ENCODE measurements at places on chromosomes 16 and 17.

DNA sequence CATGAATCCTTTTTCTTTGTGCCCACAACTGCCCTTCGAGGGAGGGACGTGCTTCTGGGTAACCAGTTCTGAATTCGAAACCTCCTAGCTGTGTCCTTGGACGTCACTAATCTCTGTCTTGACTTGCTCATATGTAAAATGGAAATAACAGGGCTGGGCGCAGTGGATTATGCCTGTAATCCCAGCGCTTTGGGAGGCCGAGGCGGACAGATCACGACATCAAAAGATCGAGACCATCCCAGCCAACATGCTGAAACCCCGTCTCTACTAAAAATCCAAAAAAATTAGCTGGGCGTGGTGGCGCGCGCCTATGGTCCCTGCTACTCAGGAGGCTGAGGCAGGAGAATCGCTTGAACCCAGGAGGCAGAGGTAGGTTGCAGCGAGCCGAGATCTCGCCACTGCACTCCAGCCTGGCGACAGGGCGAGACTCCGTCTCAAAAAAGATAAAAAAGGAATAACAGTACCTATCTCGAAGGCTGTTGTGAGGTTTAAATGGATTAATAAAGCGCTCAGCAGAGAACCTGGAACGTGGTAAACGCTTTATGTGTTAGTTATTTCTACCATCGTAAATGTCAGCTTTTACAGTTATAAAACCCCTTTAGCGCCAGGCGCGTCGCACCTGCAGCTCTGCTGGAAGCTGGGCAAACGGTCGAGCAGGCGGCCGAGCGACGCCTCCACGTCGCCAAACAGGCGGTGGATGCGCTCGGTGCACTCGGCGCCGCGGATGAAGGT lies 641 bp downstream of the COG8 start:
- DNase-seq = no peak

DNA sequence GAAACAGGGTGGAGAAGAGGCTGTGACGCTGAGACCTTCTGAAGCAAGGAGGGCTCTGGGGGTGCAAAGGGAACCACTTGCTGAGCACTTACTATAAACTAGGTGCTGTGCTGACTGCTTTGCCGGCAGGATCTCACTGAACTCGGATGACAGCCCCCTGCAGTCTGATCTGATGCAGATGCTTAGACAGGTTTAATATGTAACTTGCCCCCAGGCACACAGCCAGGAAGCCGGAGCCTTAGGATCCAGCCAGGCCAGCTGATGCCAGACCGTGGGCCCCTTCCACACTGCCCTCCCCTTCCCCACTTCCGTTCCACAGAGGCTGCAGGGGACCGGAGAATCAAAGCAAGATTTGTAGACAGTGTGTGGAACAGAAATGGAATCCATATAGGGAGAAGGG lies 23.1 kb downstream of the SPACA3 start:
- DNase-seq = no peak

DNA sequence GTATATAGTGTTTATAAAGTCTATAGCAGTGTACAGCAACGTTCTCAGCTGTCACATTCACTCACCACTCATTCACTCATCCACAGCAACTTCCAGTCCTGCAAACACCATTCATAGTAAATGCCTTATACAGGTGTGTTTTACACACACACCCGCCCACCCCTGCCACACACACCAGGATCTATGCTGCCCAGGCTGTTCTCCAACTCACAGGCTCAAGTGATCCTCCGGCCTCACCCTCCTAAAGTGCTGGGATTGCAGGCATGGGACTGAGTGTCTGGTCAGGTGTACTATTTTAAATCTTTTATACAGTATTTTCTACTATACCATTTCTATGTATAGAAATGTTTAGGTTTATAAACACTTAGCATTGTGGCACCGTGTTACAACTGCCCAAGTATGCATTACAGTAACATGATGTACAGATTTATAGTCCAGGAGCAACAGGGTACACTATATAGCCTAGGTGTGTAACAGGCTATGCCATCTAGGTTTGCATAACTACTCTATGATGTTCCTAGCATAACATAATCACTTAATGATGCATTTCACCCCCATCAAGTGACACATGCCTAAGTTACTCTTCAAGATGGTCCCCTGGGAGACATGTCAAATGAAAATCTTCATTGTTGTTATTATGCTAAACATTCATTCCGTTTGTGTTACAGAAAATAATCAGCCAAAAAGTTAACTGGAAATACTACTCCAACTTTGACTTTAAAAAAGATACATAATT lies 42.5 kb downstream of the CREBBP start:
- no peak for DNase-seq

GRCh38 chr17:82332669-82333278 lies 792 bp downstream of the SECTM1 start:
- no peak for DNase-seq

- DNase-seq = no peak
Observed at GRCh38 chr16:19379838-19380237, 37.8 kb upstream of the TMC5 start.

- no peak for DNase-seq
Observed at GRCh38 chr16:49474741-49475140, 101.1 kb downstream of the C16orf78 start.

DNA sequence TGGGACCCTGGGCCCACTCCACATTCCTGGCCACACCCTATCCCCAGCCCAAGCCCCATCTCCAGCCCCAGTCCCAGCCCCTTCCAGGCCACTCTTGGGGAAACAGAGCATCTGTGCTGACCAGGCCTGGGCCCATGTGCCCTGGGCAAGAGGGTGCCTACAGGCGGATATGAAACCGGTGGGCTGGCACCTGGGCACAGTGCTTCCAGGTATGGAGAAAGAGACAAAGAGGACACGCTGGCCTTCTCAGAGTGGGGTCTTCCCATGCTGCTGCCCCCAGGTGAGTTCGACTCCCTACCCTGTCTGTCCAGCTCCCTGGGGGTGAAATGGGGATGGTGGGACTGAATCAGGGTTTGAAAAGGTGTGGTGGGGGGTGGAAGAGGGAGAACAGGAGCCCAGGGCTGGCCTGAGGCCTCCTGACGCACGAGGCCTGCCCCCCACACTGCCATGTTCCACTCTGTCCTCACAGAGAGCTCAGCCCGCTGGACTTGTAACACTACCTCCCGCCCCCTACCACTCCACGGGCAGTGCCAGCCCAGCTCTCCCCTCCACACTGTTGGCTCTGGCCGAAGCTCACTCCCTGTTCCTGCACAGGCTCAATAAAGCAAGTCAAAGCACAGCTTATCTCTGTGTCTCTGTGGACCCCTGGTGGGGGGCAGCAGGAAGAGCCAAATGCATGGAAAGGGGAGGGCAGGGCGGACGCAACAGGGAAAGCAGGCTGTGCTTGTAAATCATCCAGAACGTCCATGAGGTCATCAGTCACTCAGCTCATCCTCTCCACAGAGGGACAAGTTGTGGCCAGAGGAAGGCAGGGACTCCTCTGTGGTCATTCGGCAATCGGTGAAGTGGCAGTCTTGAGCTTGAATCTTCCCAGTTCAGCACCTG lies 71.1 kb upstream of the TMEM97 start:
- DNase-seq = no peak

DNA sequence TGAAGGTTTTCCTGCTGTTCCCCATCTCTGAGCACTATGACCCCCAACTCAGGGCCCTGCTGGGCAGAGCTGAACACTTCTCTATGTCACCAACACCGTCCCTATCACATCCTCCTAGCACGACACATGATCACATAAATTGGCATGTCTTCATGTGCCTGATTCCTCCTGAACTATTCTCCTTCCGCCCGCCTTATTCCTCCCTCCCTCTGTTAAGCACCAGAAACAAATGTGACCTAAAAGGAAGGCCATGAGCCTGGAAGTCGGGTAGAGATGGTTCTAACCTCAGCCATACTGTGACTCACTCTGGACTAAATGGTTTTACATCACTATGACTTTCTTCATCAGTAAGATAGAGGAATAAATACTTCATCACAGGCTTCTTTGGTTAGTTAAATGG lies 80.8 kb upstream of the DYNLRB2 start:
- DNase-seq = no peak

GRCh38 chr16:79468631-79469030 lies 131.9 kb downstream of the MAF start:
- no peak for DNase-seq

DNA sequence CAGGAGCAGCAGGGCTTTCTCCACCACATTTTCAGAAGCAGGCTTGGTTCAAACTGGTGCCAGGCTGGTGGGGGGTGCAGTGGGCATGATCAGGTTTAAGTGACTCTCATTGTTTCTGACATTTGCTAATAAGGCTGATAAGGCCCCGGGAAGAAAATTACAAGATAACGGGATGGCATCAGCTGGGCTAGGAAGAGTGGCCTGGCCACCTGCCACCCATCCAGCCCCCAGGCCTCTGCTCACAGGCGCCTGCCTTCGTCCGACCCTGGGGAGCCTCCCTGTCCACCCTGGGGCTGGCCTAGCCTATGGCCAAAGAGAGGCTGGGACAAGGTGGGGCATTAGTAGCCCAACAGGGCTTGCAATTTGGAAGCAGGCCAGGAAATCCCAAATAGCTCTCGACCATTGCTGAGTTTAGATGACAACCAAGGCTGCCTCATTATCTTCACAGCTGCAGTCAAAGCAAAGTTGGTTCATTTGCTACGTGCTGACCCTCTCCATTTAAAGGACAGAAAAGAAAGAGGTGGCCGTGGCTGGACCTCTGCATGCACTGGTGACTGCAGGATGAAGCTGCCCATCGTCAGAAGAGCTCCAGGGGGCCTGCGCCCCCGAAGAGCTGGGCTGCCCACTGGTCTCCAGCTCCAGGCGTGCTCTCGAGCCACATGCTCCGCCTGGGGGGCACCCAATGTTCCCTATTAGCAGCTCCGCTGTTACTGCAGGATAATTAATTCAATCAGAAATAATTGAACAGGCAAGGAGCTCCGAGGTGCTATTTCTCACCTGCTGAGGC lies 44.9 kb downstream of the PEMT start:
- no peak for DNase-seq

- DNase-seq = no peak
Observed at GRCh38 chr16:1762196-1762878, 9.0 kb downstream of the NME3 start.

DNA sequence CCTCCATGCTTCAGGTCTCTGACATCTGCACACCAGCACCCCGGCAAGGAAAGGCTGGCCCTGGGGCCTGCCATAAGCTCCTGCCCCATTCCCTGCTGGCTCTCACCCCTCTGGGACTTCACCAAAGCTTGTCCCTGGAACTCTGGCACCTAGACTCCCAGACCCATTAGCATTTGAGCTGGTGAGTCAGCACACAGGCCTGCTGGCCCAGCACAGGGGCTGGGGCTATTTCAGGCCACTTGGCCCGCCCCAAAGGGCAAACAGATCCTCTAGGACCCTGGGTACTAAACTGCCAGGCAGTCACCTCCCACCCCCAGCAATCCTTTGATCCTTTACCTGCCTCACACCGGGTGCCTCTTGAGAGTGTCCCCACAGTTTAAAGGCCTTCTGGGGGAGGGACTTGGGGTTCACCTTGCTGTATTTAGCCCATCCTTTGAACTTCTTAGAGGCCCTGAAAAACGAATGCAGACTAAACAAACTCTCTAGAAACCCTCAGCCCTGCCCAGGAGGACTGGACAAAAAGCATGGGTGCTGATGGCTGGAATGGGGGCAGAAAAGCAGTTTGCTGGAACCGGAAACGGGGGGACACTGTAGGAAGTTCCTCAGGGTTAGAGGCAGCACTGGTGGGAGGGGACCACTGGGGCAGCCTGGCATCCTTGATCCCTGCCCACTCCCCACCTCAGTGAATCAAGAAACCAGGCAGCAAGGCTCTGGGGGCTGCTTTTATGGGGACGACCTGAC lies 3.2 kb upstream of the SAMD14 start:
- no peak for DNase-seq

All from stimulated activated CD8-positive, alpha-beta memory T cell treated with anti-CD3 and anti-CD28 coated beads, Interleukin-4, amount 100 ng/mL, for 1 hour (primary cell).